ENCODE measurements at places on chromosomes 6 and 20.

GRCh38 chr6:157928428-157928827 is 53.2 kb upstream of the SYNJ2 start:
- no peak overlapping the region for H3K4me3 ChIP-seq
- peaks cover 3% of the 10 kb centered on the region for H3K4me1 ChIP-seq
- H3K27ac ChIP-seq = no peak overlapping the region

GRCh38 chr20:3433744-3434143 is 26.3 kb upstream of the DNAAF9 start:
- H3K4me3 ChIP-seq = no peak overlapping the region
- no peak overlapping the region for H3K27ac ChIP-seq
- no peaks in the 10 kb centered on the region for H3K36me3 ChIP-seq
- H3K27me3 ChIP-seq = peaks cover 18% of the 10 kb centered on the region
- DNase-seq = no peak

DNA sequence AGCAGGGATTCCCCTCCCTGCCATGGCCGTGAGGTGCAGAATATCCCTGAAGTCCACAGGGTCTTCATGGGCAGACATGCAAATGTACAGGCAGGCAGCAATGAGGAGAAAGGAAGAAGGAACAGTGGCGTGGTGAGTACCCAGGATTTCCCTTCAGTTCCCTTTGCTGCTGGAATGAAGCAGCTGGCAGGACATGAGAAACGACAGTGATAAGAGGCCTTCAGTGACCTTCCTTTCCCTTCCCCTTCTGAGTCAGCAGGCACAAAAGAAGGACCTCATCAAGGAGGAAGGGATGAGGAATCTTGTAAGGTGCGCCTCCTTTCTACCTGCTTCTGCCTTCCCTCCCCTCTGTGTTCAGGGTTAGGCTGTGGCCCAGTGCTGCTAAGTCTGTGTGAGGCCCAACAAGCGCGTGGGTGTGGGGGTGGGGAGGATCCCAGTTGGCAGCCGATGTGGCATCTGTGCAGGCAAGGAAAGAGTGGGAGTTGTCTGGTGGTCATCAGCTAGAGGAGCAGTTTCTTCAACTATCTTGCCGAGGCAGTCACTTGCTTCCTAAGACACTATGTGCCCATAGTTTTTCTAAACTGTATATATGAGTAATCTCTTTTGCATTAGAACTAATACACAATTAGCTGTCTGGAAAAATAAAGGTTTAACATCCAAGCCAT is 29.5 kb upstream of the FBXO9 start:
- H3K4me1 ChIP-seq = no peaks in the 10 kb centered on the region
- DNase-seq = no peak
- H3K27ac ChIP-seq = no peak overlapping the region

DNA sequence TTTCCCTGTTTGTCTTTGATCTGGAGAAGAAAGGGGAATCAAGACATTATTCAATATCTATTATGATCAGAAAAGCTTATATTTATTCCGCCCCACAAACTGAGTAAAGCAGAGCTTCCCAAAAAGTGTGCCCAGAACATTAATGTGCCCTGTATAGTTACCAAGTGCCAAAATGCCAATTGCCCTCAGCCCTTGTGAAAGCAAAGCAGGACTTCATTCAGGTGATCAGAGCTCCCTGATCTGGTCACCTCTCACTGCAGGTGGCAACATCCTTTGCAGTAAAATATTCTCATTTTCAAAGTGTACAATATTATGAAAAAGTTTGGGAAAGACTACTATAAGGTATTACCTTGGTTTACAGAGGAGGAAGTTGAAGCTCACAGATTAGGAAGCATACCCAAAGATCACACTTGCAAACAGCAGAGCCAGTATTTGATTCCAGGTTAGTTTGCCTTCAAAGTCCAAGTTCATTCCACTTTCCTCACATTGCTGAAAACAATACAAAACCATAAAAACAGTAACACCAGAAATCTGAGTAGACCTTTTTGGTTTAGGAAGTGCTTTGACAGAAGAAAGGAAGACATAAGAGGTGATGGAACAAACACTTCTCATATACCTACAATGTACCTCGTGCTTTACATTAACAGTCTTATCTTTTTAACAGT is 19.6 kb upstream of the GCLC start:
- peaks cover 2% of the 10 kb centered on the region for H3K36me3 ChIP-seq
- no peaks in the 10 kb centered on the region for H3K4me1 ChIP-seq
- peaks cover 9% of the 10 kb centered on the region for H3K27me3 ChIP-seq

DNA sequence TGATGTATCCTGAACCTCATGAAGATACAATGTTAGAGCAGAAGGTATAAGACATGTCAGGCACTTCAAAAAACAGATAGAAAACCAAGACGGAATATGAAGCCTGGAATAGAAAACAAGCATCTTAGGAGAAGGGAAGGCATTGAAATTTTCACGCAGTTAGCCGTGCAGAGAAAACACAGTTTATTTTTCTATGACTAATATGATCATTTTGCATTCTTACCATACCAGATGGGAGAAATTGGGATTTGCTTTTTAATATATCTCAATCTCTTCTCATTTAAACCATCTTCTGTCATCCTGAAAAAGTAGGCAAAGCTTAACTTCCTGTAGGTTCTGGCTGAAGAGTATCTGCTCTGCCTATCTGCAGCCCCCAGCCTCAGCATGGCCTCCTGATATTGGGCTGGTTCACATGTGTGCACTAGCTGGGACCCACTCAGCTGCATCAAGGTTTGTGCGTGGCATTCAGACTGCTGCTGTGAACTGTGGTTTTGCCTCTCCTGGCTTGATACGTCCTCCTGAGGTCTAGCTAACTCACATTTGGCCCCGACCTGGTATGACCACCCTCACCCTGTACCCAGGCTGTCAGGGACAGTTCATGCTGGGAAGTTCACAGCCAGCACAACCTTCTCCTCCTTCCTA is 392.5 kb upstream of the SASH1 start:
- H3K4me3 ChIP-seq = no peak overlapping the region
- H3K27ac ChIP-seq = no peak overlapping the region
- H3K36me3 ChIP-seq = no peaks in the 10 kb centered on the region
- peaks cover 3% of the 10 kb centered on the region for H3K27me3 ChIP-seq
- no peaks in the 10 kb centered on the region for H3K4me1 ChIP-seq

DNA sequence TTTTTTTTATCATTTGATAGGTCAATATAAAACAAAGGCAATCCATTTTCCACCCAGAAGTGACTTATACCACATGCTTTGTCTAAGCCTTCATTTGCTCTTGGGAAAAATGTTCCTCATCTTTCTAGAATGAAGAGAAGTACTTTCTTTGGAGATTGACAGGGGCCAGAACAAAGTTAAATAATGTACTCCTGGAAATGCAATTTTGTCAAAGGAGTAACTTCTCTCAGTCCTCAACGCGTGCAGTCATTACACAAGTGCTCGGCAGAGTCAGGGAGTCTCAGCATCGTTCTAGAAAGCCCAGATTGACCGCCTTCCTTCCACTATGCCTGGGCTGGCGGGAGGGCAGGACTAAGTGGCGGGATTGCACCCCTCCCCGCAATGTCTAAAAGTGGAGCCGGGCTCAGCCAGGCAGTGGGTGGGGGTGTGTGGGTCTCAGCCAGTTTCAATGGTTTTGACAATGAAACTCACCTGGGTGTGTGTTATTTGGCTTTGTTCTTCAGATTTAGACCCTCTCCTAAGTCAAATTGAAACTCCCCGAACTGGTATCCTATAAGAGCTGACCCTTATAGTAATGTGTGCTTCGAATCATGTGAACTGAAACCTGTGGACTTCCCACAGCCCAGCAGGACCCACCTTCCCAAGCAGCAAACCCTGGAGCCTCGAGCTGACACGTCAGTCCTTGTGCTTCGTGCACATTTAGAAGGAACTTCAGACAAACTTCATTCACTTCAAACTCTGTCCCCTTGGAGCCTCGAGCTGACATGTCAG is 63.2 kb upstream of the DUSP22 start:
- no peaks in the 10 kb centered on the region for H3K27me3 ChIP-seq
- H3K27ac ChIP-seq = no peak overlapping the region
- no peaks in the 10 kb centered on the region for H3K36me3 ChIP-seq
- no peak overlapping the region for H3K4me3 ChIP-seq

DNA sequence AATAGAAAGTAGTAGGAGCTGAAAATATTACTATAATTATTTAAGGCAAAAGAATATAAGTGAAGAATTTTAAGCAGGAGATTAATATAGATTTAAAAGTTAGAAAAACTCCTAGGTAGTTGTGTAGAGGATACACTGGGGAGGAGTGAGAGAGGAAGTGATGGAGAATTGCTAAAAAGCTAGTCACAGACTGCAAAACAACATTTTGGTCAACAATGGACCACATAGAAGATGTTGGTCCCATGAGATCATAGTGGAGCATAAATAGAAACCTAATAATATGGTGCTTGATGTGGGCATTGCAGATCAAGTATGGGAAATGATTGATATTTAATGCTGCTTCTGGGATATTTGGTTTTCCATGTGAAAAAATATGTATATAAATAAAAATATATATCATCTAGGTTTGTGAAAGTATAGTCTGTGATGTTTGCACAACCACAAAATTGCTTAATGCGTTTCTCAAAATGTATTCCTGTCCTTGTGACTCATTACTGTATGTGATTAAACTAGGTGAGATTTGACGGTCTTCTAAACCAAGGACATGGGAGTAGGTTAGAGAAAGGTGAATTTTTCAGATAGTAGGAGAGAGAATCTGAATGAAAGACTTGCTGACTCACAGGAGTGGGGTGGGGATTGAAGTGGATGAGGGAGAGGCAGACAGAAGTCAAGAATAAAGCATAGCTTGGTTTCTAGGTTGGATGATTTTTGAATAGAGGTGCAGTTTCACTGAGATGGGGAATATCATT is 174.0 kb downstream of the BCKDHB start:
- no peak overlapping the region for H3K27ac ChIP-seq
- no peaks in the 10 kb centered on the region for H3K27me3 ChIP-seq
- H3K36me3 ChIP-seq = peaks cover 7% of the 10 kb centered on the region
- no peak overlapping the region for H3K4me3 ChIP-seq
- H3K4me1 ChIP-seq = peaks cover 18% of the 10 kb centered on the region

- no peak for DNase-seq
- no peaks in the 10 kb centered on the region for H3K36me3 ChIP-seq
- no peak overlapping the region for H3K4me3 ChIP-seq
- no peak overlapping the region for H3K27ac ChIP-seq
Measured at GRCh38 chr6:13838616-13839015, 24.3 kb upstream of the MCUR1 start.

DNA sequence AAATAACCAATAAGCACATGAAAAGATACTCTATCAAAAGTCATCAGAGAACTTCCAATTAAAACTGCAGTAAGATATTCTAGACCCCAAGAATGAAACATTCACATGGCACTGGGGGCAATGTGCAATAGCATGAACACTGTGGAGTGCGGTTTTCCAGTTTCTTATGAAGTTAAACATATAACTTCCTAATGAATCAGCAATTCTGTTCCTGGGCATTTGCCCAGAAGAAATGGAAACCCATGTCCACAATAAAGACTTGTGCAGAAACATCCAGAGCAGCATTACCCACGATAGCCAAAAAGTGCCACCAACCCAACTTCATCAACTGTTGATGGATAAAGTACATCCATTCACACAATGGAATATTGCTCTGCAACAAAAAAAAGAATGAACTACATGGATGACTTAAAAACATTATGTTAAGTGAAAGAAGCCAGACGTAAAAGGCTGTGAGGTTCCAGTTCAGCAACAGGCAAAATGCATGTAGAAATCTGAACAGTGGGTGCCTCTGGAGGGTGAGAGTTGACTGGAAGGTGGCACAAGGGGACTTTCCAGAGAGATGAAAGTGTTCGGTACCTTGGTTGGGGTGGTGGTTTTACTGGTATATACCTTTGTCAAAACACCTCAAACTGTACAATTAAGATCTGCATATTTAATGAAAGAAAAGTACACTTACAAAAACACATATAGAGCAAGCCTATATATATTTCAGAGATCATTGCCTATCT is 207.2 kb upstream of the ECI2 start:
- H3K36me3 ChIP-seq = no peaks in the 10 kb centered on the region
- no peak overlapping the region for H3K4me3 ChIP-seq
- no peak for DNase-seq
- H3K27me3 ChIP-seq = peaks cover 19% of the 10 kb centered on the region
- H3K4me1 ChIP-seq = no peaks in the 10 kb centered on the region

All from activated naive CD4-positive, alpha-beta T cell treated with anti-CD3 and anti-CD28 coated beads for 36 hours (primary cell).